ENCODE measurements at places on chromosomes 4 and X. TPM values are rescaled to one million over a fixed set of nuclear protein-coding genes. Genes with fewer than 3 reads are reported as not detected.

- H3K4me1 ChIP-seq, result no peaks in the 10 kb centered on the region
- H3K27ac ChIP-seq, result peak overlapping the region; percentile 58
- H3K36me3 ChIP-seq, result no peaks in the 10 kb centered on the region
- DNase-seq, result no peak
Observed at GRCh38 chr4:88108747-88109122, 49.7 kb downstream of the ABCG2 start.

DNA sequence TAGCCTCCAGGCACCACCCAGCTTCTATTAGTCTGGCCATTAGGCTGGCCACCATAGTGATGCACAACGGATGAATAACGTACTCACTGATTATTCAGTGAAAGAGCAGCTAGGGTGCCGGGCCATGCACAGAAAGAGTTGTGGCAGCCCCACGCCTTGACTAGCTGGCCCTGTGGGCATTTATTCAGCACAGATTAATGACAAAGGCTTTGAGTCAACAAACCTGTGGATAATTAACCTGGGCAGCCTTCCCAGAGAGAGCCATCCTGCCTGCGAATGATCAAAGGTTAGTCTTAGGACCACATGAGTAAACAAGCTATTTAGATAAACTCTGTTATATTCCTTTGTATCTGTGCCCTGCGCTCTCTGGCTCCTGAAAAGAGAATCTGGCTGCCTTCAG lies 37.2 kb downstream of the MAP9 start:
- no peak overlapping the region for H3K27ac ChIP-seq
- no peaks in the 10 kb centered on the region for H3K4me1 ChIP-seq
- no peak for DNase-seq
- H3K27me3 ChIP-seq, result no peaks in the 10 kb centered on the region

The ADAD1 gene
- total RNA-seq, result not detected

The DCAF12L1 gene
- total RNA-seq, result not detected

The CLCN4 gene
- total RNA-seq, result 0.35 TPM

The KIT gene
- total RNA-seq, result 21.5 TPM

All from Peyer's patch (tissue), 4 donors.